ENCODE measurements at places on chromosomes 3 and 15.

GRCh38 chr3:133532951-133533350 is 40.5 kb upstream of the CDV3 start:
- no peak for DNase-seq

GRCh38 chr3:125257536-125257935 is 45.0 kb upstream of the SLC12A8 start:
- no peak for DNase-seq

DNA sequence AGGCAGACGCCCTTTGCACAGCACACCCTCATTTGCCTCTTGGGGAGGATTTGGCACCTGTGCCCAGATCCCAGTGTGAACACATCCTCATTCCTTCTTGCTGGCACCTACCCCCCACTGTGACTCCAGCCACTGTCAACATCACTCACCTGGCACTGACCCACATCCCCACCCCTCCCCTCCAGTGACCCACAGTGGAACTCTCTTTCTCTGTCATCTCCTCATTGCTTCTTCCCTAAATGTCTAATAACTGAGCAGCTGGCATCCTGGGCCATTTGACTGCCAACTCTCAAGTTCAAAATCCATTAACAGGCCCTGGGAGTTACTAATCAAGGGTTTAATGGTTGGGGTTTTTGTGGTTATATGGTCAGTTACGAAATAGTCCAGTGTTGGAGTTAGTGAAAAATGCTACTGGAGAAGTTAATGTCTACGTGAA is 14.4 kb downstream of the SNAPC5 start:
- no peak for DNase-seq

DNA sequence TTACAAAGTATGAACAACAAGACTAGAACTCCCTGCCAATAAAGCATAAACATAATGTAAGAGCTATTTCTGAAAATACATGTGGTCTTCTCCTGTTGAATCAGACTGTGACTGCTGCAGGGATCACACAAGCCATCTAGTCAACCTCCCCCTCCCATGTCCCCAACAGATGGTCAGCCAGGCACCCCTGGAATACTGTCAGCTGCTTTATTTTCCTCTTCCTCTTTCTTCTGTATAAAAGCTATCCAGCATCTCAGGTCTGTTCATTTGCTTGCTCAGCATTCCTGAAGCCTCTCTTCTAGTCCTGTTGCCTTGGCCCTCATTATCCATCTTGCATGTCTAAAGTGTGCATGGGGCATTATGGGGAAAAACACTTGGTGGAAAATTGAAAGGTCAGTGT is 6.5 kb upstream of the MINDY4B start:
- DNase-seq = no peak

- no peak for DNase-seq
These were observed 56.9 kb upstream of the VGLL3 start for GRCh38 chr3:87047852-87048251.

DNA sequence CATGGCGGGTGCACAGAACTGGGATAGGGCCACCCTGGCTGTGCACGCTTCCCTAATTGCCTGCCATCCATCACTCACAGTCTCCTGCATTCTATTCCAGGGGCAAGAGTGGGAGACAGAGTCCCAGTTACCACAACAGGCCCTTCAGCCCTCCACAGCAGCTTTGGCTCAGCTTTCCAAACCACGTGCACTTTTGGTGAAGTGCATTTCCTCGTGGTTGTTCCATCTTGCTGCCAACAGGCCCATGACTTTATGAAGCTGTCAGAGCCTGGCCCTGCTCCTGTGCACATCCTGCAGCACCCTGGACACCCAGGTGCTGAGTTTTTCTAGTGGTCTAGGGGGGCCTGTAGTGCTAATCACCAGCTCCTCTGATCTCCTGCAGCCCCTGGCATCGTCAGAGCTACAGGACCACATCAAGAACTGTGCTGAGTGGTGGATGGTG is 110.2 kb downstream of the ADCY5 start:
- DNase-seq = peak; percentile 50

DNA sequence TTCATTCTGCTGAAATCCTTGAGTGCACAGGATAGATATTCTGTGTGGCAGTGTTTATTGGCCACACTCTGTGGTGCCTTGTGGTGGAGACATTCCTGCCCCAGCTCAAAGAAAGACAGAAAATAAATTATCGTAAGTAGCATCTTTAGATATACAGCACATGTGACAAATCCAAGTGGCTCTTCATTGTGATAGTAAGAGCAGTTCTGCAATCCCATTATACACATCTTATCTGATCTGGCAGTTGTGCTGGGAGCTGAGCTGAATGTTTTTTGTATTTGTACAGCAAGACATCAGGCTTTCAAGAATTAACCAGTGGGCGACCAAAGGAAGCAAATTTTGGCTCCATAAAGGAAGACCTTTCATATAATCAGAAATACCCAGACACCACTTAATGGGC is 235.3 kb upstream of the MRPL3 start:
- no peak for DNase-seq

- no peak for DNase-seq
These were observed 209.9 kb upstream of the SOX14 start for GRCh38 chr3:137554242-137554641.

DNA sequence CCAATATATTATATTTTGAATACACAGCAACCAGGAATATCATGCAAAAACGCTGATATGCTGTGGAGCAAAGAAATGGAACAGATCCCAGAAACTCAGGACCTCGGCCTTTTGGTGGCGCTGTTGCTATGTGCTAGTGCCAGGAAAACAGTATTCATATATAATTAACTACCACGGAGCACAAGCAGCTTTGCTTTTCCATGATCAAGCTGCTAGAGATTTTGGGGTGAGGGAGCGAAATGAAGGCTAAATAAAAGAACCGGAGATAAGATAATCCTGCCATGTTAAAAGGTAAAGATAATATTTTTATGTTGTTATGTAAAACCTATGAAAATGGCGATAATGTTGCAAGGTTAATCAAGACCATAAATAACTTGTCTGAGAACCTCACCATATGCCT is 157.7 kb upstream of the FAM3D start:
- DNase-seq = no peak
